ENCODE measurements at places on chromosomes 4 and X.

- DNase-seq, result peak; percentile 71
Measured at GRCh38 chrX:67720344-67720743, 176.5 kb downstream of the AR start.

DNA sequence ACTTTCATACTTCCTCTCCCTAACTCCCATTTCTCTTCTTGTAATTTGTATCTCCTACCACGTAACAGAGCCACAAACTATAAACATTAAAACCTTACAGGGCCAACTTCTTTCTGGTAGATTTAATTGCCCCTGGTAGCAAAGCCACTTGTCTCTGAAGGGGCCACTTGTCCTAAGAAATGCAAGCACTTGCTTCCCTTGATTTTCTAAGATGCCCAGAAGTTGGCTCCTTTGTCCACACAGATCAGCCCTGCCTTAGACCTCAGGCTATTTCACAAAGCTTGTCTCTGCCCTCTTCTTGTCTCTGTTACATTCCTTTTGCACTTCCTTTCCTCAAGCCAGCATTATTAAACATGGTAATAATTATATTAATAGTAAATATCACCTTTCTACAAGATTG is 80.6 kb upstream of the CXXC4 start:
- no peak for DNase-seq

- no peak for DNase-seq
Measured at GRCh38 chr4:7005571-7005970, 37.6 kb upstream of the TADA2B start.

- DNase-seq, result no peak
Measured at GRCh38 chrX:8672176-8672575, 59.8 kb downstream of the ANOS1 start.

- DNase-seq, result peak; percentile 17
Measured at GRCh38 chr4:37008199-37008598, 236.3 kb upstream of the NWD2 start.

DNA sequence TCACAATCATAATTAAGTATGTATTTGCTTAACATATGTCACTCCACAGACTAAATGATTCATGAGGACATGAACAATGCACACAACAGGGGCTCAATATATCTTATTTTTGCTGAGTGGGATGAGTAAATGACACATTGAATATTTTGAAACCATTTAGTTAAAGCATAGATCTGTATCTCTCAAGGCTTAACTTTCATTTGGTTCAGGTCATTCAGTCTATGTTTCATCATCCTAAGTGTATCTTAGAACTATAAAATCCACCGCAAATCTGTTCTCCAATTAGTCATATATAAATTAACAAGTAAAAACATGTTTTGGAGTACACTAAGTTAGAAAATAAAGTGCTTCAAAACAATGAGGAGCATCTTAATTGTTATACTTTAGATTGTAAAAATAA is 45.8 kb downstream of the AREG start:
- no peak for DNase-seq

DNA sequence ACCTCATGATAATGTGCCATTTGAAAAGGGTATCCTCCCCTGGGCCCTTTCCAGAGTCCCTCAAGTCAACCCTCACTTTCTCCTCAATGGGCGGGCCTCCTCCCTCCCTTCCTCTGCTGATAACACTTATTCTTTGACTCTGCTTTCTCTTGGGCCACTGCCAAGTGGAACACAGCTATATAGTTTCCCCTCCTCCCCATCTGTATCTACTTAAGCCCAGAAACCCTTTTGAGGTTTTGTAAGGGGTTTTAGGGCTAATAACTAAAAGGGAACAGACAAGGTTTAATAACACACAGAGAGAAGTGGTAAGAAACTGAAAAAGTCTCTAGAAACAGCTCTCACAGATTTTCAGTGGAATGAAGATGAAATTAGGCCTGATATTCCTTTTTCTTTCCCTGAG is 116.7 kb downstream of the GPC3 start:
- DNase-seq, result peak; percentile 22

GRCh38 chr4:129092631-129093190 is 628 bp downstream of the SCLT1 start:
- peak; percentile 66 for DNase-seq

DNA sequence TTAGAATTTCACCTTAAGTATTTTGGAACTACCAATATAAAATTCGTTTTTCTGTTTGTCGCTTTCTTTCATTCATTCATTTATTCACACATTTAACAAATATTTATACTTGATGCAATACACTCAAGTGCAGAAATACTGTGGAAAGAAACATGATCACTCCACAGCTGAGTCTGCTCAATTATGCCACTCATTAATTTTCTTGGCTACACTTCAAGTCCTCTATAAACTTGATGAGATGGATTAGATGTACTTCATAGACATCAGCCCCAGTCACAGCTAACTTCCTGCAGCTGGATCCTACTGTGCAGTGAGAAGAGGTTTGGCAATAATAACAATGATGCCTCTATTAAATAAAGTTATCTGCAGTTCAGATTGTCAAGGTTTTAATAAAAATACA is 208.1 kb downstream of the PDGFC start:
- no peak for DNase-seq

DNA sequence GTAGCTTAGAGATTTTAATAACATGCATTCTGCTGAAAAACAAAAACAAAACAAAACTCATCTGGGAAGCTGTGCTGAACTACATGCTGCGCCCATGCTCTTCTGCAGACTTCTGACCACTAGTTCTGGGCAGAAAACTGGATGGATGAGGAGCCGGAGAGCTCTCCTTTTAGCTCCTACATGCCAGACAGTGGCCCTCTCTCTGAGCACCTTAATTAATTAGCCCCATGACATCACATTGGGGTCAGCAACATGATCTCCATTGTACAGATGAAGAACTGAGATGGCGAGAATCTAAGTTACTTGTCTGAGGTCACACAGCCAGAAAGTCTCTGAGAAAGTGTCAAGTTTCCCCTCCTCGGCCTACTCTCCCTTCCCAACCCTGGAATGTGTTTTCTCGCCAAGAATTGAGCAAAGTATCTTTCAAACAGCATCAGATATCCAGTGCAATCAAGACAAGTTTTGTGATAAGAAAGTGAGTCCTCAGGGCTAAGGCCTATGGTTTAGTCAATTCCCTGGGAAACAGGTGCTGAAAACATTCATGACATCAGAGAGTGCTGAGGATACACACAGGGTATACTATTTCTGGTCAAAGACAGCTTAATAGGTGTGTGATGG is 21.6 kb downstream of the SCD5 start:
- no peak for DNase-seq

DNA sequence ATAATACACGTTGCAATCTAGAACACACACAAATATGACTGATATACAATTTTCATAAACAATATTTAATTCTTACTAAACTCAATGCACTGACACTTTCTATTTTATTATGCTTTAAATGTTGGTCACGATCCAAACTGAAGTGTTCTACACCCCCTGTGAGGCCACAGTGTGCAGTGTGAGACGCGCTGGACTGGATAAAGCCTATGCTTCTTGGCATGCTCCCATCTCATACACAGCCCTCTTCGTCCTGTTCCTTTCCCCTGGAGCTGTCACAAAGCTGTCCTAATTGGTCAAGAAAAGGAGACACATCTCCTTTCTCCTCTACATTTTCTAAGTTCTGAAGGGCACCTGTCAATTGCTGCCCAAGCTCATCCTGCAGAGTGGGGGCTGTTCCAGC is 72.0 kb downstream of the SCD5 start:
- no peak for DNase-seq

DNA sequence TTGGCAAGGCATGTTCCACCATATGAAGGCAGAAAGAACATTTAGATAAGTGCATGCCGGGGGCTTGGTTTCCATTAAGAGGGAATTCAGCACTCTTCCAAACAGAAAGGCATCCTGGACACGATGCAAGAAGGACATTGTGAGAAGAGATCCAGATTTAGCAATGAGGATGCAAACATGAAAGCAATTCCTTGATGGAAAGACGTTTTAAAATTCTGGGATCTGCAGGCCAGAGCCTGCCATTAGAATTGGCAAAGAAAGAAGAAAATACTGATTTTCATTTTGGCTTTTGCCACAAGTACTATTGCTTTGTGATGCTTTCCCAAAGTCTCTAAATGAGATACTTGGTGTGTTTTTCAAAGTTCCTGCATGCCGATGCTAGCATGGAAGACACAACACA is 367.6 kb downstream of the PPP3CA start:
- DNase-seq, result no peak

DNA sequence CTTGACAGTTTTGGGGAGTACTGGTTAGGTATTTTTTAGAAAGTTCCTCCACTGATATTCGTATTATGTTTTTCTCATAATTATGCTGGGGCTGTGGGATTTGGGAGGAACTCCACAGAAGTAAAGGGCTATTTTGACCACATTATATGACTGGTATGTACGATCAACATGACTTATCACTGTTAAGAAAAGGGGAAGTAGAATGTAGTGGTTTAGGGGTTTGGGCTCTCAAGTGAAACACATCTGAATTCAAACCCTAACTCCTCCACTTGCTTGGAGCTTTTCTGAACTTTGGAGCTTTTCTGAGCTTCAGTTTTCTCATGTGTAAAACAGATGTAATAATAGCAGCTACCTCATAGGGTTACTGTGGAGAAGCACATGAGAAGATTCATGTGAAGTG is 96.4 kb upstream of the C1GALT1C1 start:
- peak; percentile 89 for DNase-seq

- no peak for DNase-seq
Measured at GRCh38 chr4:169263791-169264392, 6.9 kb downstream of the SH3RF1 start.

- DNase-seq, result no peak
Measured at GRCh38 chr4:87654487-87655044, 4.5 kb downstream of the DMP1 start.

- no peak for DNase-seq
Measured at GRCh38 chrX:52265713-52266112, 81.0 kb downstream of the MAGED4 start.

DNA sequence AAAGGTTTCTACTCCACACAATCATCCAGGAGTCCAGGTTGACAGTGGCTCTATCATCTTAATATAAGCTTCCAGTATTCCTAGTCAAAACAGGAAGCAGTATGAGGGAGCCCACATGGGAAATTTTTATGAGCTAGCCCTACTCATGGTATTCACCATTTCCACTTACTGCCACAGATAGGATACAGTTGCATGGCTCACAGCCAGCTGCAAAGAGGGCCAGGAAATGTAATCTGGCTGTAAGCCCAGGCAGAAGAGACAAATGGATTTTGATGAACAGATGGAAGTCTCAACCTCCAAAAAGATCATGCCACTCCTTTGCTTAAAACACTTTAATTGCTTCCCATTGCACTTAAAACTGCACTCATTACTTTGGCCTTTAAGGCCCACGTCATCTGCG is 150.6 kb downstream of the ADAMTS3 start:
- DNase-seq, result peak; percentile 43

- DNase-seq, result no peak
Measured at GRCh38 chr4:567457-568350, 8.4 kb downstream of the TMEM271 start.

DNA sequence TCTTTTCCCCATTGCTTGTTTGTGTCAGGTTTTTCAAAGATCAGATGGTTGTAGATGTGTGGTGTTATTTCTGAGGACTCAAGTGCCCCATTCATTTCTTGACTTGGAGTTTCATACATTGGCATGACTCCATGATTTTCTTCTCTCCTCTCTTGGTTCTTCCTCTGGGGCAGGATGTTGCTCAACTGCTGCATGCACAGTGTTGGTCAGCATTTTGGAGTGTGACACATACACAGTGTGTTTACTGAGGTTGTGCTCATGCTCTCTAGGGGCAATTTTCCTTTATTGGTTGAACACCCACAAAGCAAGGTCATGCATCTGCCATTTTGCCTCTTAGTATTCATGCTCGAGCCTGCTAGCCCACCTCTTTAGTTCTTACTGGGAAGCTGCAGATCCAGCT is 1993.8 kb downstream of the ARAP2 start:
- DNase-seq, result no peak

- no peak for DNase-seq
Measured at GRCh38 chr4:77776182-77777134, 42.7 kb downstream of the CNOT6L start.

- DNase-seq, result peak; percentile 89
Measured at GRCh38 chr4:105714071-105714521, 5.5 kb downstream of the GSTCD start.

DNA sequence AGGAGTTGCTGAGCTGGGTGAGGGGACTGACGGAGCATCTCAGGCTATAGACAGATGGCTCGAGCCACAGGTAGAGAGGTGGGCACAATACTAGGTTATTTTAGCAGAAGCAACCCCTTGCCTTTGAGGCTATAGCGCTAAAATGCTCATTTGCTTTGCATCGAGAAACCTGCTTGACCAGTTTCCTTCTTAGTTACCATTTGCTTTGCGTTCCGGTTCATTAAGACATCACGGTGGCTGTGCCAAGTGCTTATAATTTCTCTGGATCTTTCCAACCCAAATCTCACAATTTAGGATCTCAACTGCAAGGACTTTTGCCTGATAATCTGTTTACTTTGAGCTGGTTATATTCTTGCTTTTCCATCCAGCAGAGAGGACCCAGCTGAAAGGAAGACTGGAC is 40.8 kb downstream of the DLG3 start:
- no peak for DNase-seq

- no peak for DNase-seq
Measured at GRCh38 chr4:44544158-44544557, 95.5 kb upstream of the KCTD8 start.

DNA sequence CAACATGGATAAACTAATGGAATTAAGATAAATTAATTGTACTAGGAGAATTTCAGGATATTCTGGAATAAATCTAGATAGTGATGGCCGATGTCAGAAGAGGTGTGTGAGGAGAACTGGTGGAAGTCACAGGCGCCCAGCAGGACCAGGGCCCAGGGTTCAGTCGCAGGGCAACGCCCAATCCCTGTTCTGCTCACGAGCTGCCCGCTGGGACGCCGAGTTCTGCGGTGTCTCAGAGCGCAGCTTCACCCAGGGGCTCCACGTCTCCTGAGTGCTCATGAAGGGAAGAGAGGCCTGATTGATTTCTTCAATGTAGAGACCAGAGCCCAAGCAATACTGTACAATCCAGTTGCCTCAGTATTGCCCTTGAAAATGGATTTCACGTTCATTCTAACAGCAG is 1.5 kb upstream of the HSPA4L start:
- DNase-seq, result no peak

DNA sequence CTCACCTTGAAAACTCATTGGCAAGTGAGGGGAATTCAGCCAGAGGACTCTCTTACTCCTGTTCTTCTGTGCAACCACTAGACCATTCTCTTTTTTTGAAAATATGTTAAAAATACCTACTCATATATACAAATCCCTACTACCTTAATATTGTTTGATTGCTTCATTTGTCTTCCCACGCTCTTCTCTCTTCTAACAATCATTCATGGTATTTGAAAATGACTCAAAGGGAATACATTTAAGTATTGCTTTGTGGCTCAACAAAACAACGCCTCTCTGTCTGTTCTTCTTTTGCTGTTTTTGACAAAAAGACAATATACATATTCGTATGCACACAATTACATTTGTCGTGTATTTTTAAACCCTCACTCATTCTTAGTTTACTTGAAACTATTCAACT is 589.4 kb downstream of the ANKRD50 start:
- DNase-seq, result no peak
